ENCODE measurements at places on chromosomes 5 and 9.

DNA sequence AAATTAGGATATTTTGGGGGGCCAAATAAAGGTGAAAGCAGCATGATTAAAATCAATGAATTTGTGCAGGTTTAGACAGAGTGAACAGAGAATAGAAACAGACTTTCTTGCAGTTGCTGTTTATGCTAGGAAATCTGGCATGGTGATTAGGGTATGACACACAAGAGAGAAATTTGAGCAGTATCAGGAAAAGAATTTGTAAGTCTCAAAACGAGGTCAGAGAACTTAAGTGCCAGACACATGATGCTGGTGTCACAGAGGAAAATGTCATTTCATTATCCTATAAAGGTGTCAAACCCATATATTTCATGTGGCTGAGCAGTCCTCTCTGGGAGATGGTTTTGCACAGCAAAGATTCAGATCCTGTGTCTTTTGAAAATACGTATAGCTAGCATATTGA is 15.7 kb downstream of the LVRN start:
- DNase-seq, result no peak

GRCh38 chr5:159319832-159320231 is 10.5 kb downstream of the IL12B start:
- DNase-seq, result no peak

DNA sequence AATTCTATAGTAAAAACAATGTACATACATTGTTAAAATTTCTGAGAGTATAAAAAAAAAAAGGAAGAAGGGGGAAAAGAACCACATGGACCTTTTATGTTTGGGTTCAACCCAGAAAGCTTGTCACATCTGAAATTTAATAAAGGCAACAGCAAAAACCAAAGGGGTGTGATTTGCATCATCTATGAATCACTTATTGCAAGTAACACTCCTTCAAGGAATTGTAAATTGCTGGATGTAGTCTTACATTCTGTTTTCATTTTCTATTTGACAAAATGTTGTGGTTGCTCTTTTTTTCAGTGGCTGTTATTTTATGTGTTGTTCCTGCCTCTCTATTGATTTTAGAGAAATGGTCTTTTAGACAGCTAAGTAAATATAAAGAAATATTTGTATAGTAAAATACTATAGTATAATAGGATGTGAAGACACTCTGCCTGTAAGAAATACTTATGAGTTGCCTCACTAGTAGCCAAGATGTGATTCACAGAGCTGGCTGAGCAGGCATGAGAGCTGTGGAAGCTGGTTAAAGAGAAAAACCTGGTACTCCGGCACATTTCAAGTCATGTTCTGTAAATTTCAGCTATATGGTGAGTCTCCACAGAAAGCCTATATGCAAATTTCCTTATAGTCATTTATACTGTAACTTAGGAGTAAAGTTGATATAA is 131.1 kb upstream of the CNTLN start:
- no peak for DNase-seq

- DNase-seq, result no peak
Observed at GRCh38 chr9:125146247-125146646, 2.9 kb upstream of the SCAI start.

All from stimulated activated CD4-positive, alpha-beta T cell treated with anti-CD3 and anti-CD28 coated beads, Interleukin-4, amount 100 ng/mL, for 24 hours (primary cell).